Activated B cell treated with CpG ODN at 0.5 μM for 24 hours (primary cell): ENCODE measurements at places on chromosomes 3 and 15.

DNA sequence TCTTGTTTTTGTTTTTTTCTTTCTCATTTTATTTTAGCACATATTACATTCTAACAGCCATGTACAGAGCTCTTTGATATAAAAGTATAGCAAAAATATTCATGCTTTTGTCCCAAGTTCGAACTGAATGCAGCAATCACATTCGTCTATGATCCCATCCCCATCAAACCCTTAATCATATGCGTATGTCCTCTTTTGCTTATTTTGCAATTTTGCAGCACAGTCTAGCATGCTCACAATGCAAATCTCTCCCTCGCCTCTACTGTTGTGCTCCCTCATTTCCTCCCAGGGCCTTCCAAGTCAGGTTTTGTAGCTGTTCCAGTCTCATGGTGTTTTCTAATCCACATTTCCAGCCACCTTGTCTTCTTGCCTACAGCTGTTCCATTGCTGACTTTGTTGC is 144.6 kb upstream of the VEPH1 start:
- DNase-seq, result no peak

- DNase-seq, result no peak
Observed at GRCh38 chr3:48194446-48195071, 6.3 kb upstream of the CDC25A start.

DNA sequence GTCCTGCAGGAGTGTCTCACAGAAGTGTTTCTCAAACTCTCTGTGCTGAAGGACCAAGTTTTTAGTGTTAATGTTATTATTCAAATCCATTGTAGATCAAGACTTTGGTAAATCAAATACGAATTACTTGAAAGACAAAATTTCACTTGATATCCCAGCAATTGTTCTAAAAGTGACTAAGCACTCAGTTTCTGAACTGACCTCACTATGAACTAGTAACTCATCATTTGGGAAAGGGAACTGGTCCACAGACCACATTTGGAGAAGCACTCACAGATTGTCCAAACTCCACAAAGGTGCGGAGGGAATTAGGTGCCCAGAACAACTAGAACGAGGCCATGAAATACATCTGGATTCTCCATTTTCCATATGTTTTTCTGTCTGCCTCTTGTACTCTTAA is 25.6 kb downstream of the FAM43A start:
- DNase-seq, result no peak

GRCh38 chr15:73331501-73331900 is 37.3 kb downstream of the HCN4 start:
- no peak for DNase-seq

- DNase-seq, result no peak
Observed at GRCh38 chr3:135907422-135908165, 57.9 kb upstream of the PPP2R3A start.

GRCh38 chr3:106033654-106034053 is 164.8 kb upstream of the CBLB start:
- no peak for DNase-seq

DNA sequence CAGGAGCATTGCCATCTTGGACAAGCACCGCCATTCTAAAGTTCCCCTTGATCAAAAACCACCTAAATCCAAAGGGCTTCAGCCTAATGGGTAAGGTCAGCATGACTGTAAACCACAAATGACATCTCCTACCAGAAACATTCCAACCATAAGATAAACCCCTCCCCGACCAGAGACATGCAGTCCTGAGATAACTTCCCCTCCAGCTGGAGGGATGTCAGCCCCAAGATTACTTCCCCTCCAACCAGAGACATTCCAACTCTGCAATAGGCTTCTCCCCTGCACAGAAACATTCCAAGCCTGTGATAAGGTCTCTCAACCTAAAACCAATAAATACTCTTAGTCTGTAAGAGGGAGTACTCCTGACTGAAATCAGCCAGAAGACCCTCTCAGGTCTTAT is 62.7 kb upstream of the DNAJC19 start:
- no peak for DNase-seq

DNA sequence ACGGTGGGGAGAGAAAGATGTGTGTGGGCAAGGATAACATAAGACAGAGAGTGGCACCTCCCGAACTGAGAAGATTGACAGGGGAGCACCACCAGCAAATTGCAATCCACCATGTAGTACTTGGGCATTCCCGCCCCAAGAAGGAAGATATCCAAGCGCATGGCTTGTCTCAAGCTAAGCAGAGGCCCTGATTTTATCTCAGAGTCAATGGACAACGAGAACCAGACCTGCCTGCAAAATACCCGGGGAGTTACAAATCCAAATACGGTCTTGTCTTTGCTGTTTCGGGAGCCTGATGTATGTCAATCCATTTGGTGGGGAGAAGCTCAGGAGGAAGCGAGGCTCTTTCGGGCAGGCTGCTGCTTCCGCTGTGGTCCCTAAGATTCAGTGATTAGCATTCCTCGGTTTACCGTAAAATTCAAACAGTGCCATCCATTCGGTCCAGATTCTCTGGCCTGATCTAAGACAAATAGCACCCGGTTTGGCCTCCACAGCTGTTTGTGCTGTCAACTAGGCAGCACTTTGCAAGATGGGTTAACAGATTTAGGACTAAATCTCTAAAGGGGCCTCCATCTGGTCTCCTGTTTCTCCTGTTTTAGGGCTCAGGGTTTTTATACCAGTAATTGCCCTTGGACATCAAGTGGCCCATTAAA is 97.7 kb upstream of the WNT5A start:
- DNase-seq, result no peak

DNA sequence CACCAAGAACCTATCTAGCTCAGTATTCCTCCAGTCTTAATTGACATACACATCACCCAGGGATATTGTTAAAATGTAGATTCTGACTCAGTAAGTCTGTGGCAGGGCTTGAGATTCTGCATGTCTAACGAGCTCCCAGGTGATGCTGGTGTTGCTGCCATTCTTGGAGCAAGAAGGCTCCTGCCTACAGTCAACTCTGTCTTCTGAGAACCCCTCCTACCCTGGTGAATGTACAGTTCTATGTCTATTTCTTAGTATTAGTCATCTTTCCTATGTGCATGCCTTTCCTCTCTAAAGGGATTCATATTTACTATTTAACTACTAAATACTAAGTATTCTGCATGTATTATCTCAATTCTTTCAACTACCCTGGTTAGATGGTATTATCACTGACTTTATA is 268.7 kb downstream of the EDEM1 start:
- DNase-seq, result no peak

- DNase-seq, result peak; percentile 17
Observed at GRCh38 chr3:57397175-57398026, 104.9 kb upstream of the ASB14 start.

GRCh38 chr3:196894557-196895295 is 27.0 kb downstream of the SENP5 start:
- no peak for DNase-seq

DNA sequence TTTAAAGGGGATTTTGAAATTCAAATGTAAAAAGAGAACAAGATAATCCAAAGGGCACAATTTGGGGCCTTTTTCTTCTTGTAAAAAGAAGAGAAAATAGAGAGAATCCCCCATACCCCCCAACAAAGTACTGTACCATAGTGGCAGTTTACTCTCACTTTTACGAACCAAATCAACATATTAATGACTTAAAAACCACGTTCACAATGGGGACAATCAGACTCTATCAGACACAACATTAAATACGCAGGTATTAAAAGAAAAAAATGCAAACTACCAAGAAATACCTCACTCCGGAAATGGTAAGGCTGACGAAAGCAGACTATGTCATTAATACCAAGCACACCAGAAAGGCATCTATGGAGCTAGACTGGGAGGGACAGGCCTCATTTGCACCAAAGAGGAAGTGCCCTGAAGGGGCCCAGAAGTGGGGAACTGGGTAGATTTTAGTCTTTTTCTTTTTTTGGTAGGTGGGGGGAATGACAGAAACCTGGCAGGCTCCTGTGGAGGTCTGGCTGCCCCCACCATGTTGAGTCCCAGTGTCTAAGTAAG is 134.3 kb downstream of the TIGIT start:
- no peak for DNase-seq

GRCh38 chr15:29334544-29334943 is 64.9 kb upstream of the NSMCE3 start:
- DNase-seq, result no peak

GRCh38 chr15:85031086-85031943 is 49.7 kb downstream of the PDE8A start:
- no peak for DNase-seq

- DNase-seq, result no peak
Observed at GRCh38 chr3:152174876-152175527, 93.7 kb upstream of the MBNL1 start.

GRCh38 chr15:68629519-68630210 is 50.9 kb downstream of the CORO2B start:
- no peak for DNase-seq

GRCh38 chr3:149145356-149145755 is 15.9 kb downstream of the HPS3 start:
- DNase-seq, result no peak

DNA sequence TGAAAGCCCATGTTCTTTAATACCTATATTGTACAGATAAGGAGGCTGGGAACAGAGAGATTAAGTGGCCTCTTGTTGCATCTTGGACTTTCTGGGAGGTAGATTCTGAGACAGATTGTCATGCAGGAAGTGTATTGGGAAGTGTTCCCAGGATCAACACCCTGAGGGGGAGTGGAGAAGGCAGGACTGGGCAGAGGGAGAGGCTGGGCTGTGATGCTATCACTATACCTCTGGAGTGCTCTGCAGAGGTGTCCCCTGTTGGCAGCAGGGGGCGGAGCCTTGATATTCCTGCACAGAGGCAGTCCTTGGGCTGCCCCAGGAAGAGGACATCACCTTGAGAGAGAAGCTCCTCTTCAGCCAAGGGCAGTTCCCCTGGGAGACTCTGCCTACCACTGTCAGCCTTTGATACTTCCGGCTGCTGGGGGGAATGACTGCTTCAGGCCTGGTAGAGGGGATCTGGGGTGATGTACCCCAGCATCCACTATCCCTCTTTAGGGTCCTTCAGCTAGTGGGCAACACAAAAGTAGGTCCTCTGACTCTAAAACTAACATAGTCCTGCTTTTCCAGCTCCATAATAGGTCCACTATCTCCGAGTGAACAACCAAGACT is 97.4 kb upstream of the RNU6-1 start:
- no peak for DNase-seq

GRCh38 chr3:128435058-128435457 is 31.6 kb downstream of the DNAJB8 start:
- no peak for DNase-seq

DNA sequence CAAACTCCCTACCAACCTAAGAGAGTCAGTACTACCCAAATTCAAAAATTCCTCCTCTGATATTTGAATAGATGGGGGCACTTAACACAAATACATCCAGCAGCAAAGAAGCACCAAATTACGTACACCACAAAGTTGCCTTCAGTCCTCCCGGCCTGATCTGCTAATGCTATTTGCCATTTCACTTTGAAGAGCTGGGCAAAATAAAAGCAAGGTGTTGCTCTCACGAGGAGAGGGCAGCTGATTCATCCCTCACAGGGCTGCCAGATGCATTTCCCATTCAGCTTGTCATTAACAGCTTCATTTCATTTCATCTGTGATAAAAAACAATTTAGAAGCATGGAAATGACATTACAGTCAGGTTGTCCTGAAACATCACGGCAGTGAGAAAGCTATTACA is 283.4 kb upstream of the VEPH1 start:
- no peak for DNase-seq

DNA sequence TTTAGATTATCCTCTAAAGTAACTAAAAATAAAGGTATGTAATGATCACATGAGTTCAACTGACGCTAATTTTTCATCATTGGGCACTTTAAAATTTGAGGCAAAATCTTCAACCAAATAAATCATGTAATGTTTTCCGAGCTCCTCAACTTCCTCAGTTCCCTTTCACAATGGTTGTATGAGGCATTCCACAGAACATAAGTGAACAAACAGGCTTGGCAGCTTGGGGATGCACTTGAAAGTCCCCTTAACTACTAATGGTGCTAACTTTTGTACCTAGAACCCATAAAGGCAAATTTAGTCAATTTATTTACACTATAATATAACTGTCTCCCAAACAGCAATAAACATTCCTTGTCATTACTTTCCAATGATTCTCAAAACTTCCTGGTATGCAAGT is 1137.9 kb downstream of the ROBO2 start:
- no peak for DNase-seq

GRCh38 chr3:107512108-107512507 is 10.7 kb upstream of the BBX start:
- DNase-seq, result no peak

DNA sequence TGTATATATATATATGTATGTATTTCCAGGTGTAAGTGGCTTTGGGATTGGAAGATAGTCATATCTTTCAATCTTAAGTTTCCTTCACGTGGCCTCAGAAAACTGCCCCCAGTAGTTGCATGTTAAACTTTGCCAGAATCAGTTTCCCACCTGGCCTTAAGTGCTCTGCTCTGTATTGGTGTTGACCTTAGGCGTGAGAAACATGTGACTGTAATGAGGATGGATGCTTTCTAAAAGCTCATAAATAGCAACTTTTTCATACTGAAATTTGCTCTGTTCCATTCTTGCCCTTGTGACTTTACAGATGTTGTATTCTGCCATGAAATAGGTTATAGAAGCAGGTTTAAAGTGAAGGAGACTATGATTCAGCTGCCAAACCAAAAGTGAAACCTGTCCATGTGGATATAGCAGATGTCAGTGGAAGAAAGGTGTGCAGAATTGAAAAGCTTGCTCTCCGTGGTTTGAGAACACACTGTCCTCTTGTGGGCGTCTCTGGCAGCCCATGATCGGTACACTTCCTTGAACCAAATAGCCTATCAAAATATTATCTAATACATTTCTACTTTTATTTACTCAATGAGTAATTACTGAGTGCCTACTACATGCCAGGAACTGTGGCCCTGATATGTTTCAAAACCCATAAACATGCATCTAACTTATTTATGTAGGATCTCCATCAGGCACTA is 15.8 kb downstream of the SCG5 start:
- DNase-seq, result no peak

- DNase-seq, result no peak
Observed at GRCh38 chr3:101453961-101454360, 59.1 kb downstream of the SENP7 start.

GRCh38 chr3:179244878-179245277 is 6.0 kb downstream of the KCNMB3 start:
- DNase-seq, result no peak

GRCh38 chr3:12662593-12663400 is 1.1 kb downstream of the RAF1 start:
- peak; percentile 29 for DNase-seq

DNA sequence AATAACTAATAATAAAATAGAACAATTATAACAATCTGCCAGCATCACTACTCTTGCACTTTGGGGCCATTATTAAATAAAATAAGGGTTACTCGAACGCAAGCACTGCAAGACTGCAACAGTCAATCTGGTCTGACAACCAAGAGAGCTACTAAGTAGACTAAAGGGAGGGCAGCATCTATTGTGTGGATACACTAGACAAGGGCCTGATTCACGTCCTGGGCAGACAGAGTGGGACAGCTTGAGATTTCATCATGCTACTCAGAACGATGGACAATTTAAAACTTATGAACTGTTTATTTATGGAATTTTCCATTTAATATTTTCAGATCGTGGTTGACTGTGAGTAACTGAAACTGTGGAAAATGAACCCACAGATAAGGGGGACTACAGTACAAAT is 39.5 kb downstream of the TNIK start:
- DNase-seq, result no peak

- DNase-seq, result no peak
Observed at GRCh38 chr3:136109499-136109898, 86.6 kb downstream of the MSL2 start.
